Osteocyte (in vitro differentiated cells): ENCODE measurements at places on chromosomes 3 and 15. TPM values are rescaled to one million over a fixed set of nuclear protein-coding genes. Genes with fewer than 3 reads are reported as not detected.

DNA sequence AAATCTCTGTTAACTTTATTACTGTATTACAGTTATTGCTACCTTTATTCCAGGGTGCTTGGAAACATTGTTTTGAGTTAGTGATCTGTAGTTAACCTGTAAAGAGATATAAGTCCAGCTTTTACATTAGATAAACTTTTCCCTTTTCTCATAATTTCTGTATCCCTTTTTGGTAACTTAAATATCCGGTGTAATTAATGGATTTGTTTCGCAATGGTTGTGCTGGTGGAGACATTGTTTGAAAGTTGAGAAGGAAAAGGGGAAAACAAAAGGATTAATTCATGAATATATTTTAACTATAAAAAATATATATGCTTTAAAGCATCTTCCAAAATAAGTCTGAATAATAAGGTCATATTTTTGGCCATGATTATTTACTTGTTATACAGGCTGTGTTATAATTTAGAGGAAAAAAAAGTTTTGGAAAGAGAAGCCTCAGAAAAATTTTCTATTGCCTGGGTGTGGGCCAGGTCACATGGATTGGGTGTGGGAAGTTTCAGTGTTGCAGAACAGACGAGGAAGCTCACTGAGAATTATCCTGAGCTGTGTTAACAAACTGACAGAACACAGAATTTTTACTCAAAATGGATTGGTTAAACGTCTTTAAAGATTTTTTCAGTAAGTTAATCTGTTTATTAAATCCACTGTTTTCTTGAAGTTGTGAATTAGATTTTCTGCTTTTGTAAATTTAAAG is 27.7 kb upstream of the IL20RB start:
- H3K27me3 ChIP-seq = no peaks in the 10 kb centered on the region
- peaks cover 32% of the 10 kb centered on the region for H3K4me1 ChIP-seq
- peaks cover 14% of the 10 kb centered on the region for H3K36me3 ChIP-seq
- no peak overlapping the region for H3K4me3 ChIP-seq
- no peak for DNase-seq

DNA sequence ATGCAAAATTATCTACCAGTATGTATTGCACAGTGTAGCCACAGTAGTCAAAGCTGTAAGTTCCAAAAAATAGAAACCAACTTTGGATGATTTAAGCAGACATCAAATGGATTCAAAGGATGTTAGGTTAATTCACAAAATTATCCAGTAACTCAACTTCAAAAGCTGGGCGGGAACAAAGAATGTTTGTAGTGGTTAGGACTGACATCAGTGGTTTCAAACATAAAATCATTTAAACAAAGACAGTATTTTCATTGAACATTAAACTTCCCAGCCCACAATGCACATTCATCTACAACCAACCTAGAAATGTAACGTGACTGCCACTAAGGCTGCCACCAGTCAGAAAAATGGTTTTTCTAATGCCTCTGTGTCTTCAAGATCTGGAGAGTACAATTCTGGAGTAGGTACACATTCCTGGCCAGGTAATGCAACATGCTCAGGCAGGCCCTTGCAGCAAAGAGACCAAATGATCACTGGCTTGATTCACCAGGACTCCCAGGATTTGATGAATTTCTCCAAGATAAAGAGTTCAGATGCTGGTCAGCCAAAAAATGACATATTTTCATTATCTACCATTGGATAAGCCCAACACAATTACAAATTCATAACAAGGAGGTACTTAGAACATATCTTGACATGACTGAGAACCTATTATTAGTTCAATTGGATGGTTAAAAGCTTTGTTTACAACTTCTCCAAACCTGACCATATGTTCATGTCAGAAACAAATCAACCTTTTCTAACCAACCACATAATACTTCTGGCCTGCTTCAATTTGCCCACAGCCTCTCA is 189.8 kb upstream of the CNTN4 start:
- H3K36me3 ChIP-seq = no peaks in the 10 kb centered on the region
- no peak for DNase-seq
- H3K27me3 ChIP-seq = no peaks in the 10 kb centered on the region
- no peak overlapping the region for H3K27ac ChIP-seq
- no peak overlapping the region for H3K4me3 ChIP-seq
- peaks cover 3% of the 10 kb centered on the region for H3K4me1 ChIP-seq

The CCR3 gene
- total RNA-seq = not detected in 2 replicates

DNA sequence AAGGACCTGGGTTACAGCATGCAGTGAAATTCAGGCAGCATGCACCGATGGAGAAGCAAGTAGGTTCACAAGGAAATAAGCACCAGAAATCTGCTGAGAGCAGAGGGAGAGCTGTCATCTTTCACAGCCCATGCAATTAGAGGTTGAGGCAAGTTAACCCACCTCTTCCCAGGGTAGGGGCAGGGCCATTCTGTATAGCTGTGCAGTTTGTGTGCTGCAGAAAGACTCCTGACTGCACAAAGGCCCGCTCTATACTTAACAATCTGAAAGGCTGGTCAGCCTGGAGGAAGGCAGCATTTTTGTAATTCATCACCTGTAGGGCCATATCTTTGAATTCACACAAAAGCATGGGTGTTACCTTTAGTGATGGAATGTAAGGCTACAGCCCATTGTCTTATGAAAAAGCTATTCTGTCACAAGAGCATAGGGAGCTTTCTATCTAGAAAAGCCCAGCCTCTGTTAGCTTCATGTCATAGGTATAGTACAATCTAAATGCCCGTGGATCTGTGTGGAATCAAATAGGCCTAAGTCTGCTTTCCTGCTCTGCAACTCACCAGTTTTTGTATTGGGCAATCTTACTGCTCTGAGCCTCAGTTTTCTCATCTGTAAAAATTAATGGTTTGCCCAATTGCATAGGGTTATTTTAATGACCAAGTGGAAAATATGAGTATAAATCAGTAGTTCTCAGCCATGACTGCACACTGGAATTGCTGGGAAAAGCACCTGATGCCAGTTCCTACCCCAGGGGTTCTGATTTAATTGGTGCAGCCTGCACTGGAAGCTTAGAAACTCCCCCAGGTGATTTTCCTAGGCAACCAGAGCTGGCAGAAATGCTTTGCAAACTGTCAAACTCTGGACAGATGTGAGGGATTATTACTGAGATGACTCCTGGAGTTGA is 65.2 kb downstream of the ATP13A5 start:
- DNase-seq = no peak
- H3K36me3 ChIP-seq = no peaks in the 10 kb centered on the region
- H3K4me3 ChIP-seq = no peak overlapping the region
- no peaks in the 10 kb centered on the region for H3K4me1 ChIP-seq

DNA sequence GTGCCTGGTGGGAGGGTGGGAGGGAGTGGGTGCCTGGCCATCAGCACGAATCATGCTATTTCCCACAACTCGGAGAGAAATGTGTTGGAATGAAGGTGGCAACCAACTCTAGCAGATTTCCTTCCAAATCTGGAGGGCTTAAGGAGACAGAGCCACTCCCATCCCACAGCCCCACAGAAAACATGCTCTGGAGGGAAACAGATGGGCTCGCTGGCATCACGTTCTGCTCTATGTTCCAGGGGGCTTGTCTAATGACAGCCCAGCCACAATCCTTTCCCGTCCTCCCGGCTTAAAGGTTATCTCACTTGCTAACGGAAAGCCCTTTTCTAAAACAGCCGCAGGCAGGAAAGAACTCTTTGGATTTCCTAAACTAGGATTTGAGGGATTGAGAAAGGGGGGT is 65.3 kb downstream of the ADAMTS17 start:
- no peak for DNase-seq
- H3K27me3 ChIP-seq = no peaks in the 10 kb centered on the region
- no peaks in the 10 kb centered on the region for H3K36me3 ChIP-seq

GRCh38 chr3:70863049-70863448 is 550.6 kb upstream of the MDFIC2 start:
- peak overlapping the region; percentile 79 for H3K27ac ChIP-seq
- peaks cover 7% of the 10 kb centered on the region for H3K36me3 ChIP-seq
- no peak overlapping the region for H3K4me3 ChIP-seq
- no peaks in the 10 kb centered on the region for H3K27me3 ChIP-seq
- peaks cover 33% of the 10 kb centered on the region for H3K4me1 ChIP-seq
- no peak for DNase-seq

The ZNF385D gene
- 0.43 and 0.71 TPM in 2 replicates for total RNA-seq

- no peaks in the 10 kb centered on the region for H3K27me3 ChIP-seq
- H3K36me3 ChIP-seq = no peaks in the 10 kb centered on the region
- peaks cover 7% of the 10 kb centered on the region for H3K4me1 ChIP-seq
- no peak for DNase-seq
- H3K4me3 ChIP-seq = no peak overlapping the region
- H3K27ac ChIP-seq = no peak overlapping the region
These were observed 19.5 kb downstream of the NFKBIZ start for GRCh38 chr3:101868534-101869464.

DNA sequence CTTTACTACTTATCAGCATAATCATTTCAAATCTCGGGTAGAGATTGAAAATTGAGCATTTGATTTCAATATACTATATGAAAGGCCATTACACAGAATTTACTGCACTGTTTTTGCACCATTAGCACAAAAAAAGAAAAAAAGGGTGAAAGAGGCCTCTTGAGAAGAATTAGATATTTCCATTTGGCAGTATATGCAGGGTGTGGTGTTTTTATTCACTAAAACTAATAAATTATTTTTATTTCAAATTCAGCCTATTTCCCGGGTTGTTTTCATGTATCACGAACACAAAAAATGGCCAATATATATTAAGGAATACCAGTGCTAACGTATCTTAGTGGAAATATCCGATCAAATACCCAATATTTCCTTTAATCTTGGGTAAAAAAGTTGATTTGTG is 110.5 kb upstream of the TBL1XR1 start:
- peaks cover 33% of the 10 kb centered on the region for H3K4me1 ChIP-seq
- H3K4me3 ChIP-seq = no peak overlapping the region
- no peak overlapping the region for H3K27ac ChIP-seq
- no peaks in the 10 kb centered on the region for H3K27me3 ChIP-seq
- peaks cover 3% of the 10 kb centered on the region for H3K36me3 ChIP-seq
- DNase-seq = no peak

DNA sequence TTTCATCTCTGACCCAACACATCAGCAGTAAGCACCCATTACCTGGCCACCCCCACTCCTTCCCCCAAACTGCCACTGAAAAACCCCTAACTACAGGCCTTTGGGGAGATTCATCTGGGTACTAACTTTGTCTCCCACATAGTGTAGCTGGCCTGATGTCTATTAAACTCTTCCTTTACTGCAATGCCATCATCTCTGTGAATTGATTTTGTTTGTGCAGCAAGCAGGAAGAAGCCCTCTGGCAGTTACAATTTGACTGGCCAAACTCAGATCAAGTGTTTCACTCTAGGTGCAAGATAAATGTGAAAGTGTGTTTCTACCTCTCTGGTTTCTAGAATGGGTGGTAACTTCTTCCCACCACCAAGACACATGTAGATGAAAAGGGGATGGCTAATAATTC is 26.7 kb upstream of the OR5K4 start:
- H3K36me3 ChIP-seq = no peaks in the 10 kb centered on the region
- H3K27me3 ChIP-seq = peaks cover 29% of the 10 kb centered on the region
- no peak for DNase-seq
- no peak overlapping the region for H3K4me3 ChIP-seq

The SHF gene
- total RNA-seq = 15.7 and 15.8 TPM in 2 replicates

DNA sequence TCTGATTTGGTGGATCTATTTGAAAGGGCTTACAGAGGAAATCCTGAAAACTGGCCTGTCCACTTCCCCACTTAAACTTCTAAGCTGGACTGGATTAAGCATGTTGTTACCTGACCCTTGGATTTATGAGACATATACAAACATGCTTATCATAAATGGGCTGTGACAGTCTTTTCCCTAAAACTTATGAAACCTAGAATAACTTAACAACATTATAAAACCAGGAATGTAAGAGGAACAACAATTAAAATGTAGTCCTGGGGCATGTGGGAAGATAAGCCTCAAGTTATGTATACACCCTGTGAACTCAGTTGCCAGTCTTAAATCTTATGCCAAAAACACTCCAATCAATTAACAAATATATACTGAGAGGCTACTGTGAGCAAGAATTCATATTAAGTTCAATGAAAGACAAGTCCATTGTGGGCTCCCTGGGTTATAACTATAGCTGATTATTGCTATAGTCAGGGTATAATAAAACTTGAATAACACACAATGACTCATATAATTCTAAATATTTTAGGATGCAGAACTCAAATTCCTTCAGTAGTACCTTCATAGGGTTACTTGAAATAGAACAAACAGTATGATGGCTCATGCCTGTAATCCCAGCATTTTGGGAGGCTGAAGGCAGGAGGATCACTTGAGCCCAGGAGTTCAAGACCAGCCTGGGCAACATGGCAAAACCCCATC is 87.2 kb upstream of the PPIB start:
- peak overlapping the region; percentile 54 for H3K27ac ChIP-seq
- H3K4me3 ChIP-seq = no peak overlapping the region
- H3K36me3 ChIP-seq = peaks cover 1% of the 10 kb centered on the region
- DNase-seq = no peak

GRCh38 chr3:2839876-2840275 is 270.3 kb downstream of the IL5RA start:
- H3K4me3 ChIP-seq = no peak overlapping the region
- H3K4me1 ChIP-seq = no peaks in the 10 kb centered on the region
- no peaks in the 10 kb centered on the region for H3K27me3 ChIP-seq
- H3K36me3 ChIP-seq = no peaks in the 10 kb centered on the region
- H3K27ac ChIP-seq = no peak overlapping the region

The LRRC34 gene
- total RNA-seq = 1.5 and 2.0 TPM in 2 replicates

DNA sequence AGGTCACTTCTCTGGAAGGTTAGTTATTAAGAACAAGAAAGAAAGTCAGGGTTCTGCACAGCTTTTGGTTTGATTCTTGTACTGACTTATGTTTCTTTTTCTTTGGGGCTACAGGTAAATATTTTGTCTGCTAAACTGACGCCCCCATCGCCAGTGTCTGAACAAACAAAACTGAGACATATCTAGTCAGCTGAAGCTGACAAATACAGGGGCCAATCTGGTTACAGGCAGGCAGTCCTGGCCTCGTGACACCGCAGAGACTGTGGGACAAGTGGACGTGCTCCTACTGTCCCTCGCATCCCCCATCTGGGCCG is 4.6 kb upstream of the RPL14 start:
- peaks cover 2% of the 10 kb centered on the region for H3K36me3 ChIP-seq
- peak overlapping the region; percentile 99 for H3K27ac ChIP-seq
- DNase-seq = no peak
- H3K27me3 ChIP-seq = no peaks in the 10 kb centered on the region
- peaks cover 30% of the 10 kb centered on the region for H3K4me1 ChIP-seq

DNA sequence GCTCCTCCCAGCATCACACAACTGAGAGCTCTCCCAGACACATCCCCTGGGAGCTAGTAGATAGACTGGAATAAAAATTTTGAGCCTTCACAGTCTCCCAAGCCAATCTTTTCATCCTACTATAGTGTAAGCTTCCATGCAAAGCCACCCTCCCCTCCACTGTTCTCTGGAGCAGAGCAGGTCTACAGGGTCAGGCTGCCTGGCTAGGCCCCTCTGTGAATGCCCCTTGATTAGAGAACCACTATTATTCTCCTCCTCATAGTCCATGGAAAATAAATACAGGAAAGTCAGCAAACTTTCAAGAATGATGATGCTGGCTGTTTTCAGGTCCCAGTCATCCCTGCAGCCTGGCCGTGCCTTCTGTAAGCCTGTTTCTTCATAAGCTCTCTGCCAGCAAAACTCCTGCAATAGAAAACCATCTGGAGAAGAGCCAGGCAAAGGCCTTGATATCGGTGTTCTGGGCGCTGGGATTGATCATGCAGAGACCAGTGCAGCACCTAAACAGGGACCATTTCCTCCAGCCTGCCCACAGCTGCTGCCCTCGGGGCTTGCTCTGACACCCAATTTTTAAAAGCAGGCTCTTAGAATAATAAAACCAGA is 51.7 kb downstream of the CRYGS start:
- no peak overlapping the region for H3K27ac ChIP-seq
- peak; percentile 30 for DNase-seq
- no peak overlapping the region for H3K4me3 ChIP-seq
- H3K4me1 ChIP-seq = peaks cover 6% of the 10 kb centered on the region
